HuH-7 (cell line): ENCODE measurements at places on chromosomes 1 and 21.

DNA sequence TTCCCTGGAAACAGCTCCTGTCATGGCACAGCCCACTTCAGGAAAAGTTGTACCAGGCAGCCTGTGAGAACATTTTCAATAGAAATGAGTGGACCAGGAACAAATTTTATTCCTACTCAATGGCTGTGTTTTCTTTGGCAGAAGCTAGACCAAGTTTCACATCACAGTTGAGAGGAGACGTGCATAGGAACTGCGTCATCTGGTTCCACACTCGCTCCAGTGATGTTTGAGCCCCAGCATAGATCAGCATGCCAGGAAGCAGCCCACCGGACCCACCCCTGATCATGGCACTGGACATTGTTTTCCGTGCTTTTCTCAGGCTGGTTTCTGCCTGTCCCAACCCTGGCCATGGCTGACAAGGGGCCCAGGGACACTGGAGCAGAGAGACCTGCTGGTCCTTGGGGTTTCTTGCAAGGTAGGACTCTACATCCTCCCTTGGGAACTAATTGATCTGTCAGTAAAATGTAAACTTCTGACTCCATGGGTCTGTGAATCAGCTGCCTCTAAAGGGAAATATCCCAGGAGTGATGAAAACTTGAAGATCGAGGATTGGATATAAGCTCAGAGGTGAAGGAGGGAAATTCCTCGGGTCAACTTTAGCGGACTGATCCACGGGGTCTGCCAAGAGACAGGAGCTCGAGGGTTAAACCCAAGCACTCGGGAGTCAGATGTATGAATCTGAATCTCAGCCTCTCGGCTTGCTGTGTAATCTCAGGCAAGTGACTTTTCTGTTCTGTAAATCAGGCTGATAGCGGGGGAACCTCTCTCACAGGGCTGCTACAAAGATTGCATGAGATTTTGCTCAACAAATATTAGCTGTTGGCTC is 35.7 kb downstream of the NEK2 start:
- no peak for DNase-seq

DNA sequence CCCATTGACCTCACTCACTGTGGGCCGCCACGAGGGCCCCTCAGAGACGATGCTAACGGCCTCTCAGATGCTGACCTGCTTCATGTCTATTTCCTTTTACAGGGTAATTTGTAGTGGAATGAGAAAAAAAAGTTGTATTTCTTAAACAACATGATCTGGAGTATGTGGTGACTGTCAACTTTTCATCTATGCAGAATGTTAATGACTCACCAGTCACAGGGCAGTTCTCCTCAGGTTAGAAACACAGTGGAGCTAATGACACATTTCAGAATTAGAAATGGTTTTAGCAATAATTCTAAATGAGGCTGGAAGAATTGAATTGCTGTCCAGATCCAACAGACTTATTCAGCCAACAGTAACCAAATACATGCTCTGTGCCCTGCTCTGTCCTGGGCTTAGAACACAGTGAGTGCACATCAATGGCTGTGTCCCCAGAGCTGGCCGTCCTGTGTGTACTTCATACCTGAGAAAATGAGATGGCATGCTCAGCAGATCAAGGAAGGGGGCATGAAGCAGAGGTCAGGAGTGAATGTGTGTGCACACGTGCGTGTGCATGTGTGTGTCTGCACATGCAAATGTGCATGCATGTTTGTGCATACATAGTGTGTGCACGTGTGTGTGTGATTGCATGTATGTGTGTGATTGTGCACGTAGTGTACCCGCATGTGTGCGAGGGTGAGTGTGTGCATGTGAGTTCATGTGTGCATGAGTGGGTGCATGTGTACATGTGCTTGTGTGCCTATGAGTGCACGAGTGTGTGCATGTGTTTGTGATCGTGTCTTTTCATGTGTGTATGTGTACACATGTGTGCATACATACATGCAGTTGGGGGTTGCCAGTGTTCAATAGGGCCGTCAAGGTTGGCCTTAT is 145.3 kb downstream of the PCBP3 start:
- no peak for DNase-seq

GRCh38 chr1:19429611-19430010 is 55.7 kb downstream of the CAPZB start:
- no peak for DNase-seq

DNA sequence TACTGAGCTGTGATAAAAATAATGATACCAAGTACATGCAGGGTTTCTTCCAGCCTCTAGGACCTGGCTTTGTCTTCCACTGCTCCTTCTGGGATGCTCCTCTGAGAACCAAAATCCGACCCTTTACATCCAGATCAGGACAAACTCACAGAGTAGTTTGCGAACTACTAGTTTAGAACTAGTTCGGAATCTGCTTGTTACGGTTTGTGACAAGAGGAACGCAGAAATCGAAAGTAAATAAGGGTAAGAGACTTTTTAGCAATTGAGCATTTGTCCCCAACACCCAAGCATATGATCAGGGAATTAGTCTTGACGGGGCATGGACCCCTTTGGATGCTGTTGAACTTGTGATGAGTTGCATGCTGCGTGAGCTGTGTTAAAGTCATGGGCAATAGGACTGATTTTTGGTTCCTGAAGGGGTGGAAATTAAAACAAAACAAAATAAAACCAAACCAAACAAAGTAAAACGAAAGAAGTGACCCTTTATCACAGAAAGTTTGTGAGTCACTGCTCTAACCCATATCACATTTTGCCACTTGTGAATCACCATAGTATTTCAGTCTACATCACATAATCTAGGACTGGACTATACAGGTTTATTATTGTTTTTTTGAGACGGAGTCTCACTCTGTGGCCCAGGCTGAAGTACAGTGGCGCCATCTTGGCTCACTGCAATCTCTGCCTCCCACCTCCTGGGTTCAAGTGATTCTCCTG is 35.7 kb upstream of the ERRFI1 start:
- DNase-seq, result no peak

DNA sequence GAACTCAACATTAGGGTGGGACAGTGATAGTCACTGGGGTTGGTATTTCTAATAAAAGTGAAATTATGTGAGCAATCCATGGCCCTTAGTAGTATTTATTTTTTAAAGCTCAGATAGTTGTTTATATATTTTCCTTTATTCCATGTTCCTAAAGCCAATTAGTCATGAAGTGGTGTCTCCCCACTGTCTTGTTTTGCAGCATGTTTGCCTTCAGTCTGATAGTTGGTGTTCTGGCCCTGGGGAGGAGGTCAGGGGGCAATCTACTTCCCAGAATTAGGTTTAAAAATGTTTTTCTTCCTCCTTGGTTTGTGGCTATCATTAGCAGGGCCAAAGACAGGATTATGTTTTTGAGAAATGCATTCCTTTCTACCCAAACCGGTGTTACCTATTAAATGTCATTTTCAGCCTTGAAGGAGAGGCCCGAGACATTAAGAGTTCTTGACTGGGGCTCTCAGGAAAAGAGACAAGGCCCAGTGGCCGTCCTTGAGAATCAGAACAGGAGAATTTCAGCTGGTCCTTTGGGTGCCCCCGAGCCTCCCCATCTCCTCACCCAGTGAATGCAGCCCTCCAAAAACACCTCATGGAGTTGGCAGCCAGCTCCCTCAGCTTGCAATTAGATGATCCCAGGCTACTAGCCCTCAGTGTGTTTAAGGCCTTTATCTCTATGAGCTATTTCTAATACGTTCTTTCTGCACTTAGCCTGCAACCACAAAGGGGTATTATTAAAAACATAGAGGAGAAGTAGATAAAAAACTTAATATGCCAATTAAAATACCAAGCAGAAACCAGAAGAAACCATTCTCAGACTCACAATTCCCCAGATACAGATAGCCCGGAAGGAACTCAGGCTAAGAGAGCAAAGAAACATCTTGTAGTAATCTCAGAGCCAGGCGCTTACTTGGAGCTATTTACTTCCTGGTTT is 71.3 kb upstream of the NGF start:
- no peak for DNase-seq

DNA sequence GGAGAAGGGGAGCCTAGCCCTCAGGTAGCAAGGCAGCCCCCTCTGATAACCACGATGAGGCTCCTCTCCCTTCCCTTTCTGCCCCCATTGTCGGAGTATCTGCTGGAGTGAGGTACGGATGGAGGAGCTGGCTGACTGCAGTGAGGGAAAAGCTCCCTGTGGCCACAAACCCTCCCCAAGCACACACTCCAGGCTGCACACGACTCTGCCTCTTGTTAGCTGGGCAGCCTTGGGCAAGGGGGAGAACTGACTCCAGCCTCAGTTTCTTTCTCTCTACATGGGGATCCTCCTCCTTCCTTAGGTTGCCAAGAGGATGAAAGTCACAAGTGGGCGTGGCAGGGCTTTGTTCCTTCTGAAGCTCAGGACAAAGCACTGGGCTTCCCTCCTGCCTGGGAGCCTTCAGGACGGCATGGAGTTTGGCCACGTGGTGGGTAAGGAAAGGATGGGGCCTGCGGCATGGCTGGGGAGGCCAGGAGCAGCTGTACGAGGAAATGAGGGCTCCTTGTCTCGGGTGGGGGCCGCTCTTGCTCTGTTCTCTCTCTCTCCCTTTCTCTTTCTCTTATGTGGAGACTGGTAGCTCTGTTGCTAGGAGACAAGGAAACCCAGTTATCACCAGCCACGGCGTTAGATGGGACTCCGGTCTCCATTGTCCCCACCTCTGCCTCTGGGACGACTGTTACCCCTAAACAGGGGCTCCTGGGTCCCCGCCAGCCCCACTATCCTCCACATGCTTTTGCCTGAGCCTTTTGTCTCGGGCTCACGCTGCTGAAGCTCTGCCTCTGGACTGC is 39.7 kb downstream of the LRP8 start:
- no peak for DNase-seq

- no peak for DNase-seq
Measured at GRCh38 chr1:30516485-30516858, 206.9 kb downstream of the MATN1 start.

DNA sequence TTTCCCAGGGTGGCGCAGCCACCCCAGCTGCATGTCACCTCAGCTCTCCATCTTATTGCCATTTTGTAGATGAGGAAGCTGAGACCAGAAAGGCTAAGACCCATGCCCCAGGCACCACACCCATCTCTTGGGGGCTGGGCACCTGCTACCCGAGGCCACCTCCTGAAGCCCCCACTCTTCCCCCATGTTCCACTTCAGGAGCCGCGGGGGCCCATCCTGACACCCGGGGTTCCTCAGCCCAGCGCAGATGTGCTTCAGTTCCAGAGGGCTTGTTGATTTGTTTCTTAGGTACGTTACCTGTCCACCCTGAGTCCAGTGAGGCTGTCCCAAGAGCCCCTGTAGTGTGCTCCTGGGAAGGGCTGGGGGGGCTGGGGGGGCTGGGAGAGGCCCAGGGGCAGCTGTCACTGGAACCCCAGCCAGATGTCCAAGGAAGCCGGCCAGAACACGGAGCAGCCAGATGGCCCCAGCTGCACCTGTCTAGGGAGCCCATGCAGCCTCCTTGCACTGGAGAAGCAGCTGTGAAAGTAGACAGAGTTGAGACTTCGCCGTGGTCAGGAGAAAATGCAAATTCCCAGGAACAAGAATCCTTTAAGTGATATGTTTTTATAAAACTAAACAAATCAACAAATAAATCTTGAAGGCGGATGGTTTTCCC is 17.1 kb upstream of the CCDC27 start:
- no peak for DNase-seq

- DNase-seq, result no peak
Measured at GRCh38 chr1:209505044-209505443, 78.5 kb upstream of the CAMK1G start.

GRCh38 chr1:38777464-38777957 is 82.1 kb downstream of the RRAGC start:
- DNase-seq, result no peak

DNA sequence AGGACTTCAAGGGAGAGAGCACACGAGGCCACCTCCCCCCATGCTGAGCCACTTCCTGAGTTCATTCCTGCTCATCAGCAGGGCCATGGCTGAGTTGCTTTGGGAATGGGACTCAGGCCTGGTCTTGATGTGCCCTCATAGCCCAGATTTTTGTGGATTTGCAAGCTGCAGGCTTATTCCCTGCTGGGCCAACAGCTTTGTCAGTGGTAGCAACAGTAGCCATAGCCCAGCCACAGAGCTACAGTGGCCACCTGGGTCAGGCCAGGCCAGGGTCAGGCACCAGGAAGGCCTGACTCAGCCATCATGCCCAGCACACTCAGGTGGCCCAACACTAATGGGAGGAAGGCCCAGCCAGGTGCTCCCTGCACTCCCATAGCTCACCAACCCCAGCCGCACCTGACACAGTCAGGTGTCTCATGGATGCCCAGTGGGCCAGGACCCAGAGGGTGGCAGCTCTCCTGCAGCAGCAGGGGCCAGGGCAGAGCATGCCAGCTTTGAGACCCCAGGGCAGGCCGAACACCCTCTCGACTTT is 33.5 kb downstream of the EPHA2 start:
- no peak for DNase-seq

DNA sequence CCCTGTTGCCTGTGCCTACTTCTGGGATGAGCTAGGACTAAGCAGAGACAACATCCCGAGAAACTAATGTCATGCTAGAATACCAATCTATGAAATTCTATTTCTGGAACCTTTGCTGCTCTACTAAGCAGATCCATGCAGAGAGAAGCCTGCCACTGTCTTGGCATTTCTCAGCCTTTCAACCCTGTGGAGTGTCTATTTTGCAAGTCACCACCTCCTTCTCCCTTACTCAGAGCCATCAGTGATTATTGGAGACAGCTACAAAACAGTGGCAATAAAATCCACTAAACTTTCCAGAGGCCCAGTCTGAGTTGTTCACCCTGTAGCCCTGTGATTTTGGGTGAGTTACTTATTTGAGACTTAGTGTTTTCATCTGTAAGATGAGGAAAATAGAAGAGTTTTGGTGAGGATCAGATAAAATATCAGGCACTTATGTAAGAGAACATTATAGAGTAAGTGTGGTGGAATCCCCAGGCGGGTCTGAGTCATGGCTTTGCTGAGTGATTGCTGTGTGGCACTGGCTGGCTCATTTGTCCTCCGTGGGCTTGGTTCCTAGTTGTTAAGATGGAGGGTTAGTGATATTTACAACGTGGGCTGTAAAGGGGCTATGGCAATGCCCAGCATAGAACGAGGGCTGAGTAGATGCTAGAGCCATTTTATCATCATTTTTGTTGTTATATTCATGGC is 61.1 kb downstream of the FMN2 start:
- no peak for DNase-seq

DNA sequence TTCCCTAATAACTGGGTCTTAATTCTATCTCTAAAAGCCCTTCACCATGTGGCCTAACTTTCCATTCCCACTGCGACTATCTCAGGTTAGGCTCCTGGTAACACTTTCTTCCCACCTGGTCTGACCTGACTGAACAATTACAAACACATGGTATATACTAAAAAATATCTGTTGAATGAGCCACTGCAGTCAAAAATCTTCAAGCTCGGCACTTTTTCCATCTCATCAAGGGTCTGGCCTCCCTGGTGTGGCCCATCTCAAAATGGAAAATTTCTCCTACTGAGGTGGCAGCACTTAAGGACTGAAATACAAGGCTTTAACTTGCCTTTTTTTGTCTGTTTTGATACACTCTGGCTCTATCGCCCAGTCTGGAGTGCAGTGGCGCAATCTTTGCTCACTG is 48.3 kb downstream of the BCAR3 start:
- DNase-seq, result no peak

DNA sequence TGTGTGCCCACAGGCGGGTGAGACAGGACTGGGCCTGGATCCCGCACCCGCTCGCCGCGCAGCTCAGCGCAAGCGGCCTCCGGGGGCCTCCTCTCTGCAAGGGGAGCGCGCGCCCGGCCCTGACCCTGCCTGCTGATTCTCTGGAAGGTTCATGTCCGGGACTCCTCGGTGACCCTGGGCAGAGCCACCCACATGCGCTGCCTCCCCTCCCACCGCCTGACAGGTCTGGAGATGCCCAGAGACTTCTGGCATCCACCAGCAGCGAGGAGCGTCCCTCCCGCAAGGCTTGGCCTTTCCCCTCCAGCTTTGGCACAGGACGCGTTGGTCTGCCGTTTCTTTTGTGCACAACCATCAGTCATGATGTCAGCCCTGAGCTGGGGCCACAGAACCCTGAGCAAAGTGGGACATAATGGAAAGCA is 42.0 kb upstream of the COL6A2 start:
- no peak for DNase-seq
